Ureter (tissue), 1 donor: ENCODE measurements at places on chromosomes 12 and 14. TPM values are rescaled to one million over a fixed set of nuclear protein-coding genes. Genes with fewer than 3 reads are reported as not detected.

DNA sequence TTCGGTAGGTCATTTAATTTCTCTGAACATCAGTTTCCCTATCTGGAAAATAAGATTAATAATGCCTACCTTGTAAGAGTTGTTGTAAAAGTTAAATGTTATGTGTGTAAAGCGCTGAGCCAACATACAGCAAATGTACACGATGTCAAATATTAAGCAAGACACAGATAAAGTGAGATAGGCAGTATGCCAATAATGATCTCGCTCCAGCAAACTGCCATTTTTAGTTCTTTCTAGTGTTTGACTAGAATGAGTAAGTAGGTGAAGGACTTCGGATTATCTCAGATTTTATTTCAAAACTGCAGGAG is 840 bp downstream of the DHRS7 start:
- no peak for DNase-seq

DNA sequence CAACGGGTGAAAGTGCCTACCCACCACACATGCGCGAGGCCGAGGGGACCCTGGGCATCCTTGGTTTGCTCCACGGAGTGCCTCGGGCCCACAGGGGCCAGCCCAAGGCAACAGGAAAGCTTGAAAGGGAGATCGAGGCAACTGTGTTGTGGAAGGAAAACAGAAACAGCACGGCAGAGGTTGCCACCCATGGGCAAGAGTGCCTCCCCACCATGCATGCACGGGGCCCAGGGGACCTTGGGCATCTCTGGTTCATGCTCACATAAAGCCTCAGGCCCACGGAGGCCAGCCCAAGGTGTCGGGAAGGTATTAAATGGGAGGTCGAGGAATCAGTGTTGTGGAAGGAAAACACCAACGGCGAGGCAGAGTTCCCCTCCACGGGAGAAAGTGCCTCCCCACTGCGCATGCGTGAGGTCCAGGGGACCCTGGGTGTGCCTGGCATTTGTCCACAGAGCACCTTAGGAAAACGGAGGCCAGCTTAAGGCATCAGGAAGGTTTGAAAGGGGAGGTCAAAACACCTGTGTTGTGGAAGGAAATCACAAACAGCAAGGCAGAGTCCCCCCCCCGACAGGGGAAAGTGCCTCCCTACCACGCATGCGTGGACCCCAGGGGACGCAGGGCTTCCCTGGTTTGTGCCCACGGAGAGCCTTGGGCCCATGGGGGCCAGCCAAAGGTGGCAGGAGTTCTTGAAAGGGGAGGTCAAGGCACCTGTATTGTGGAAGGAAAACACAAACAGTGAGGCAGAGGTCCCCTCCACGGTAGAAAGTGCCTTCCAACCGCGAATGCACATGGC is 367.3 kb downstream of the ALG10 start:
- no peak for DNase-seq

Gene RIN3
- 27.3 TPM for total RNA-seq

GRCh38 chr12:116969615-116970585 is 59.1 kb downstream of the FBXW8 start:
- DNase-seq: no peak

- DNase-seq: no peak
Observed at GRCh38 chr14:89236851-89237250, 180.2 kb downstream of the FOXN3 start.

Gene SLC10A1
- 0.23 TPM for total RNA-seq

Gene SAMD15
- total RNA-seq: 1.8 TPM

- no peak for DNase-seq
Observed at GRCh38 chr12:21813125-21813524, 38.6 kb upstream of the KCNJ8 start.

DNA sequence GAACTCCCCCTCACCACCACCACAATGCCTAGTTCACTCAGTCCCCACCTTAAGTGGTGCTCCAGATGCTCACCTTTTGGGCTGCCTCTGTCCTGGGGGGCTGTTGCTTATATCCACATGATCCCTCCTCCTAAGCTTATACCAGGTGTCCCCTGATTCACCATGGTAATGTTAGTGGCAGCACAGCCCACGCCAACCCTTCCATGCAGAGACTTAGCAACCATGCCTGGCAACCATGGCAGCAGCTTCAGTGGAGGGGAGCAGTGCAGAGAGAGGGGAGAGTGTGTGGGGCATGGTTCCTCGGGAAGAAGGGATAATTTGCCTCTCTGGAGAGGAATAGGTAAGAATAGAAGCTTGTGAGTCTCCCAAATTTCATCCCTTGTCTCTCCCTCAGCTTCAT is 1.2 kb upstream of the DDN start:
- no peak for DNase-seq

Gene NFATC4
- total RNA-seq: 67.2 TPM

DNA sequence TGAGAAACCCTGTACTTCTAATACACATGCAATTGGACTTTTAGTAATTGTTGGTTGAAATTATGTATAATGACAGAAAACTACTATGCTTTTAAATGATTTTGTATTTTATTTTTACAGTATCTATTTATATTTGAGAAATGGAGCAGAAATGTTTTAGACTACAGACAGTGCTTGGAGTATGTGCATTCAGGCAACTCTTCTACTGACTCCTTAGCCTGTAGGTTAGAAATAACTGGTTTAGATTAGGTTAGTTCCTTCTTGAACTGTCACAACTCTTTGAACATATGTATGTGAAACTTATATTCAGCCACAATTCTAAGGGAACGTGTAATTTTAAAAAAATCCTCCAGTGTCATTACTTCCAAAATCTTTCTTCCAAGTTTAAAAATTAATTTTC is 1.7 kb downstream of the FGFR1OP2 start:
- no peak for DNase-seq

DNA sequence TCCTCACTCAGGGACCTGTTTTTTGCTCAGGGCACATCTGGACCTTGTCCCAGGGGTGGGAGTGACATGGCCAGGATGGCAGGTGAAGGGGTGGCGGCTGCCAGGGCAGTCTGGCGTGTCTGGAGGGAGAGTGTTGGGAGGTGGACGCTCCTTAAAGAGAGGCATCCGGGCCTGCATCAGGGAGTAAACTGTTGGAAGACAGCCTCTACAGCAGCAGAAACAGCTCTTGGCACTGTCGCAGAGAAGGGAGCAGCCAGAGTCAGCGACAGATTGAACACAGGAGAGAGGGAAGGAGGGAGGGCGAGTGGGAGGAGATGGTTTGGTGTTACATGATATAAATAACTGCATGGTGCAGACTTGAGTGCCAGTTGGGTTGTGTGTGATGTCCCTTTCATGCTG is 52.8 kb downstream of the IGF1 start:
- DNase-seq: no peak

- DNase-seq: no peak
Observed at GRCh38 chr14:96804895-96805294, 7.7 kb downstream of the VRK1 start.

DNA sequence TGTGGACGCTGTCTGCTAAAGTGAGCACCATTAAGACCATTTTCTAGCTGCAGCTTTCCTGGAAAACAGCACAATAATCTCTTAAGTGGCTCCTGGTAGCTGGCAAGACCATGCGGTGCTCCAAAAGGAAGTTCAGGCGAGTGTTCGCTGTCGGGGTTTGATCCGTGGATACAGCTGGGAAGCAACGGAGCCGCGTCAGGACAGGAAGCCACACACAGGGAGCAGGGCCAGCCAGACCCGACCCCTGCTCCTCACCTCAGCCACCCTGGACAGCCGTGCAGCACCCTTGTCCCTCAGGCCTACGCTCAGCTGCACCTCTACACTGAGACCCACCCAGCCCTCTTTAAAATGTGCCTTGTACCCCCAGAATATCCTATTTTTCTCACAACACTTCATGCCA is 19.4 kb downstream of the ZFYVE21 start:
- DNase-seq: no peak

Gene CISTR
- total RNA-seq: not detected

Gene SUOX
- 58.5 TPM for total RNA-seq

DNA sequence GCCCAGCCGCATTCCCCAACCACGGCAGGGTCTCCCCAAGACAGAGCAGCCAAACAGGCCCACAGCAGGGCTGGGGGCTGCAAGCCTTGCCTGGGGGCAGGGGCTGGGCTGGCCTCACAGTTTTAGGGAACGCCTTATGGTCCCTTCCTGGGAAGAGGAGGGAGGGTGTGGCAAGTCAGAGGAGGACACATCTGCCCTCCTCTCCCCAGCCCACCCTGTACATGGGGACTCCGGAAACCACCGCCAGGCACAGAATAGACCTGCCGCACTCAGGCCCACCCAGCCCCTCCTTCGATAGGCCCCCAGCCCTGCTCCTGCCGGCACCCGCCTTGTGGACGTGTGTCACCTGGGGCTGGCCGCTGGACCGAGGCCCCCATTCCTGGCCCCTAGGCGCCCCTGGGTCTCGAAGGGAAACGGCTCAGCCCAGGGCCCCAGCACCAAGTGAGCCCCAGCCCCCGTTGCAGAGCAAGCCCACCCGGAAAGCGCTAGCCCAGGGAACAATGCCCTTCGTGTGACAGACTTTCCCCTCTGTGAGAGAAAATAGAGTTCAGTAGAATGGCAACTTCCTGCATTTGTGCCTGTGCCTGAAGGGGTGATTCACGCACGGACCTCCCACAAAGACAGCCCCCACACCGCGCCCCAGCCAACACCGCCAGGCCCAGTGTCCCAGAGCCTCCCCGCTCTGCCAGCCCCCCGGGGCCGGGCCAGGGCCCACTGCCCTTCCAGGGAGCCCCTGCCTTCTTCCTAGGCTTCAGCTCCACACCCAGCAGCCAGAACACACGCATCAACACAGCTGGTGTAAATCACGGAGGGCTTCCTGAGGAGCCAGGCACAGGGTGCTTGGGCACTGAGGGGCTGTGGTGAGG is 12.0 kb upstream of the NUDT14 start:
- no peak for DNase-seq

Gene MDP1
- 17.0 TPM for total RNA-seq

- DNase-seq: no peak
Observed at GRCh38 chr14:65502676-65503124, 90.2 kb downstream of the FUT8 start.

DNA sequence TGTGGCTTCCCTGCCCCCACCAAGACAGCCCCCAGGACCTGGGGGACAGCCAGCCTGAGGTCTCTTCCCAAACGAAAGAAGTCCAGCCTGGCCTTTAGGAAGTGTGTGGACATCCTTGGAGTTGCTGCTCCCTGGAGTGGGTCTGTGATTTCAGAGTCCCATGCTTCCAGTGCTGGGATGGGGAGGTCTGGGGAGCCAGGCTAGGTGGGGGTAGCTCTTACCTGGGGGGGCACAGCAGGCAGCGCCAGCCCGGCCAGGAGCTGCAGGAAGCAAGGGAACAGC is 509 bp downstream of the PGF start:
- DNase-seq: no peak

GRCh38 chr14:67729072-67729885 is 27.6 kb downstream of the RDH12 start:
- peak; percentile 49 for DNase-seq

DNA sequence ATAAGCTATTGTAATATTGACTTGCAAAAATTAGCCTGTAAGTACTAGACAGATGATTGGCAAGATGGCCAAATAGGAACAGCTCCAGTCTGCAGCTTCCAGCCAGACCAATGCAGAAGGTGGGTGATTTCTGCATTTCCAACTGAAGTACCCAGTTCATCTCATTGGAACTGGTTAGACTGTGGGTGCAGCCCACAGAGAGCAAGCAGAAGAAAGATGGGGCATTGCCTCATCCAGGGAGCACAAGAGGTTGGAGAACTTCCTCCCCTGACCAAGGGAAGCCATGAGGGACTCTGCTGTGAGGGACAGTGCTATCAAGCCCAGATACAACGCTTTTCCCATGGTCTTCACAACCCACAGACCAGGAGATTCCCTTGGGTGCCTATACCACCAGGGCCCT is 16.0 kb upstream of the SPATA7 start:
- DNase-seq: no peak

Gene SPX
- not detected for total RNA-seq

Gene BTBD6
- 36.3 TPM for total RNA-seq

- DNase-seq: no peak
Observed at GRCh38 chr12:44031472-44032185, 195.7 kb downstream of the TMEM117 start.

Gene AJUBA
- 39.9 TPM for total RNA-seq

GRCh38 chr14:66311990-66312389 is 174.2 kb upstream of the CCDC196 start:
- no peak for DNase-seq

DNA sequence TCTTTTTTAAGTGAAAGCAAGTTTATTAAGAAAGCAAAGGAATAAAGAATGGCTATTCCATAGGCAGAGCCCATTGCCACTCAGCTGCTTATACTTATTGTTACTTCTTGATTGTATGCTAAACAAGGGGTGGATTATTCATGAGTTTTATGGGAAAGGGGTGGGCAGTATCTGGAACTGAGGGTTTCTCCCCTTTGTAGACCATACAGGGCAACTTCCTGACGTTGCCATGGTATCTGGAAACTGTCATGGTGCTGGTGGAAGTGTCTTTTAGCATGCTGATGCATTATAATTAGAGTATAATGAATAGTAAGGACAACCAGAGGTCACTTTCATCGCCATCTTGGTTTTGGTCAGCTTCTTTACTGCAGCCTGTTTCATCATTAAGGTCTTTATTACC is 66.3 kb upstream of the AMN start:
- no peak for DNase-seq

Gene KRT82
- total RNA-seq: not detected

- peak; percentile 47 for DNase-seq
Observed at GRCh38 chr14:59507063-59507751, 22.9 kb downstream of the JKAMP start.

Gene POP5
- total RNA-seq: 54.6 TPM

DNA sequence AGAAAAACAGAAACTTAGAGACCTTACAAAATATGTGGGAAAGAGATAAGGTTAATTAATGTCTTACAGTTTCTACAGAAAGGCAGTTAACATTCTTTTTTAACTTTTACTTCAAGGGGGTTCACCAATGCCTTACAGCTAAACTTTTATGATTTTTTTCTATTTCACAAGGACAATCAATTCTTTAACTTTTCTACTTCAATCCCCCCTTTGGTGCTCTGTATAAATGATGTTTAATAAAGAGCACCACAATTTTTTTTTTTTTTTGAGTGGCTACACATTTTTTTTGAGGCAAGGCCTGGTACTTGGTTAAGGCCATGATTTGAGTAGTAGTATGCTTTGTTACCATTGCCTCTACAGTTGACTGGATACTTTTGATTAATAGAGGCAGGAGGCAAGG is 279.6 kb downstream of the PRKD1 start:
- DNase-seq: no peak

Gene TRAF3
- 29.9 TPM for total RNA-seq
